NK-92 treated with Interleukin-12 subunit alpha and Interleukin-12 subunit beta, amount 100 ng/mL, for 24 hours (cell line): ENCODE measurements at places on chromosomes 7 and 10.

GRCh38 chr7:105020926-105021325 is 6.9 kb downstream of the KMT2E start:
- no peak for DNase-seq

DNA sequence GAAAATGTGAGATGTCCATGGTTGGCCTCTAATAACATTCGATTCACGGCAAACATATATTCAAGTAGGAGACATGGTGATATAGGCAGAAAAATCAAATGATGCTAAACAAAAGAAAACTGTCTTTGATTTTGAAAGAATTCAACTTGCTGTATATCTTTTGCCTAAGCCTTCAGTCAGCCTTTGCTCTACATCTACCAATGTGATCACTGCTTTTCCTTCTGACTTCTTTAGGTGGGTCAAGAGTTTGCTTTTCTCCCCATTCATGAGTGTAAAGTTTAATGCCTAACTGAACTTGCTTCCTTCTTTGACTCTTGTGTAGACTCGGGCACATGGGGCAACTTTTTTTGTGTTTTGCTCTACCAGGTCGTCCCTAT is 417 bp upstream of the HIF1AN start:
- no peak for DNase-seq

- no peak for DNase-seq
These were observed 89.6 kb upstream of the IFRD1 start for GRCh38 chr7:112360681-112361080.

GRCh38 chr7:138746073-138746472 is 44.9 kb upstream of the SVOPL start:
- DNase-seq: no peak

DNA sequence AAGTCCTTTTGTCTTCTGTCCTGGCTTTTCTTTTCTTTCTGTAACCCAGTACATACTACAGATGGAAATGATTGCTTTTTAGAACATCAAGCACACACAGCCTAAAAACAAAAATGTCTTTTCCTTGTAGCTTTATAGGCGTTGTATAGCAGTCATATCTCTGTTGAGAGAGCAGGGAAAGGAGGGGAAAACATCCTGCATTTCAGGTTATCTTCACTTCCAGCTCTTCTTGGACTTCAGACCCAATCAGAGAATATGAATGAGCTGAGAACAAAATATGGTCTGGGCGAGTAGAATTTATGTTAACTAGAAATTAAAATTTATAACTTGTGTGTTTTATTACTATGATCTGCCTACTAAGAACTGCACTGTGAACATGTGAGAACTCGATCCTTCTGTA is 14.7 kb downstream of the TMEM60 start:
- DNase-seq: no peak

- no peak for DNase-seq
These were observed 188.6 kb downstream of the CXCL12 start for GRCh38 chr10:44196336-44196735.

- no peak for DNase-seq
These were observed 35.2 kb upstream of the MAP3K8 start for GRCh38 chr10:30398788-30399187.

- no peak for DNase-seq
These were observed 32.6 kb downstream of the GSDME start for GRCh38 chr7:24724451-24725190.
